Muscle of leg (tissue), 16 donors: ENCODE measurements at places on chromosomes 1 and 21. TPM values are rescaled to one million over a fixed set of nuclear protein-coding genes. Genes with fewer than 3 reads are reported as not detected.

GRCh38 chr21:43694437-43695079 lies 24.4 kb upstream of the PDXK start:
- no peak for DNase-seq

DNA sequence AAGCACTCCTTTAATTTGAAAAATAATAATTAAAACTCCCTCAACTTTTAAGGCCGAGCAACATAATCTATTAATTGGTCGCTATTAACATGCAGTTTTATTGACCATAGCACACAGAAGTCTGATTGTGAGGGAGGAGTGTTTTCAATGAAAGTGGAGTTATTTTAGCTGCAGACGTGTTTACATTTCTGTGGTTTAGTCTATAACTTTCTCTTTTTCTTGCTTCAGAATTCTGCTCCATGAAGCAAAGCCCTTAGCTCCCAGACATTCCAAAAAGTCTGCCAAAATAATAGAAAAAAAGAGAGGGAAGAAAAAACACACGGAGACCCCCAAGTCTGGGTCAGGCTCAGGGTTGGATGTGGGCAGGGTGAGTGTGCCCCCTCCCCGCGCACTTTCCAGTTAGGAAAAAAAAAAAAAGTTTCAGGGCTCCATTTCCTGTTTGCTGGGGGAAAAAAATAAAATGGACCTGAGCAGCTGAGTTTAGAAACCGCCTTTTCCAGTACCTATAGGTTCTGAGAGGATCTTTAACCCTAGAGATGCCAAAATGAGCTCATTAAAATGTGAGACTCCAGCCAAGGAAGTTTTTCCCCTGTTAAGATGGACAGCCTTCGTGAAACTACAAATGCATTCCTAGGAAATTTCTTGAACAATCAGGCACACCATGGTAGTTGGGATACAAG lies 143.7 kb upstream of the ETS2 start:
- DNase-seq: peak; percentile 43

DNA sequence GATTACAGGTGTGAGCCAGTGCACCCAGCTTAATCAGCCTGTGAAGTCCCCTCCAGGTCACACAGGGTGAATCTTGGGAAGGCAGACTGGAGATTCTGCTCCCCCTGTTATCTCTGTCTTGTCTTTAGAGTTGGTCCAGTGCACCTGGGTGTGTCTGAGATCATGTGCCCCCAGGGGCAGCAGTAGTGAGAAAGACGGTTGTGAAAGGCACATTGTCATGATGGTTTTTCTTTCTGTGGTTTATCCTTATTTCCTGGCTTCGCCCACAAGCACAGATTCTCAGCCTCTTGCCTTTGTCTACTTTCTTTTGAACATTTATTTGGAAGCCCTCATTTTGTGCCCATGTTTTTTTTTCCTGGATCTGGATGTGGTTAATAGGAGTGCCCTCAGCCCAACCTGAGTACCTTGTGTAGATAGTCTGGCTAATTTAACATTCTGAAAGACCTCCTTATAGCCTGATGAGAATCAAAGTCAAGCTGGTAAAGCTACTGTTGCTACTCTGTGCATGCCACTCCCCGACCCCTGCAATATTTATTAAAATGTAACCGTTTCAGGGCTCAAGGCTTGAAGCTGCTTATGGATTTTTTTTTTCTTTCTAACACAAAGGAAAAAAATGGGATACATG lies 23.7 kb downstream of the UCK2 start:
- DNase-seq: no peak

- peak; percentile 38 for DNase-seq
Measured at GRCh38 chr1:113545626-113546025, 155.3 kb downstream of the MAGI3 start.

GJA4 gene
- polyA plus RNA-seq: 33.1 TPM
